ENCODE measurements at places on chromosomes 11 and 22. TPM values are rescaled to one million over a fixed set of nuclear protein-coding genes. Genes with fewer than 3 reads are reported as not detected.

DNA sequence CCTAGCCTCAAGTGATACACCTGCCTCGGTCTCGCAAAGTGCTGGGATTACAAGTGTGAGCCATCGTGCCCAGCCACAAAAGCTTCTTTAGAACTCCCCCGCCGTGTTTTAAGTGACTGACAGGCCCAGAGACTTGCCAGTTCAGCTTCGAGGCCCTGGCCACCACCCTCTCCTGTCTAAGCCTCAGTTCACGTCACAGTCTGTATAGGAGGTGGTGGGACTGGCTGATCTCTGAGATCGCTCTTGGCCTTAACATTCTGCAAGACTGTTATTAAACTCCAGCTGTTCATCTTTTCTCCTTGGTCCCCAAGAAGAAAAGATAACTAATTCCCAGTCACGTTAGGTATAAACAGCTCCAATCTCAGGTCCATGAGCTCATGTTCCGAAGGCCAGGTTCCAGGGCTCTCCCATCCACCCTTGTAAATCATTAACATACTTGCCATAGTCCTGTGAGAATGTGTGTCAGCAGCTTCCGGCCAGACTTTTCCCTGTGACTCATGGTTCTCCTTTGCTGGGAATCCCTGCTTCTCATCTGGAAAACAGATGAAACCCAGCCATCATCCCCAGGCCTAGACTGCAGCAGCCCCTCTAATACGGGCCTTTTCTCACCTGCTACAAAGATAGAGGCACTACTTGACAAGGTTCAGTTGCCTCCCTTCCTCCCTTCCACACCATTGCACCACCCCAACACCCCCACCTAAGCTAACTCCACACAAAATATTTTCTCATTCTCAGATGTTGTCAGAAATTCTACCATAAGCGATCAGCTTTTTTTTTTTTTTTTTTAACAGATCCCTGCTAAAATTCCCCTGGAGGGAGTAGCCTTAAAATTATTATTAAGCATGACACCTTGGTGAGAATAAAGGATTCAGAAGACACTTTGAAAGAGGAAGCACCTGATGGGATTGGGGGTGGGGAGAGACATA is 5.6 kb upstream of the KIAA0930 start:
- no peak for DNase-seq

- no peak for DNase-seq
Observed at GRCh38 chr11:68948935-68949334, 31.9 kb downstream of the MRGPRD start.

DNA sequence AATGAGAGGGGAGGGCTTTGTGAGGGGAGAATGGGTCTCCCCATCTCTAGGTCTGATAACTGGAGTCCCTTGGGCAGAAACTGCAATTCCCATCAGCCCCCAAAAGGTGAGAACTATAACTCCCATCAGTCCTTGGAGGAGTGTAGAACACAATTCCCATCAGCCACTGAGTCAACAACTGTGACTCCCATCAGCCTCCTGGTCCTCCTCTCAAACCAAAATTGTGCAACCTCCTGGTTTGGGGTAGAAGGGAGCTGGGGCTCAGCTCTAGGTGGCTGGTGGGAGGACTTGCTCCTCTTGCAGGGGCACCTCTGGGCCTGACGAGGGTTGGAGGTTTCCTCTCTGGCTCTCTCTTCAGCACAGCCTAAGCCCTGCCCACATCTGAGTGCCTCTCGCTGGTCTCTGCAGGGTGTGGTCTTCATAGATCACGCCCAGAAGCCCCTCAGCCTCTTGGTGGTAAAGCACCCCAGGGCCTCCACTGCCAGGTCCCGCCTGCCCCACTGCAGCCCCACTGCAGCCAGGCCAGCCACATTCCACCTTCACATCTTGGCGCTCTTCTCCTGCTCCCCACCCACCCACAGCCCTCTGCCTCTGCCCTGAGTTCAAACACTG is 18.5 kb downstream of the SLC22A12 start:
- no peak for DNase-seq

DNA sequence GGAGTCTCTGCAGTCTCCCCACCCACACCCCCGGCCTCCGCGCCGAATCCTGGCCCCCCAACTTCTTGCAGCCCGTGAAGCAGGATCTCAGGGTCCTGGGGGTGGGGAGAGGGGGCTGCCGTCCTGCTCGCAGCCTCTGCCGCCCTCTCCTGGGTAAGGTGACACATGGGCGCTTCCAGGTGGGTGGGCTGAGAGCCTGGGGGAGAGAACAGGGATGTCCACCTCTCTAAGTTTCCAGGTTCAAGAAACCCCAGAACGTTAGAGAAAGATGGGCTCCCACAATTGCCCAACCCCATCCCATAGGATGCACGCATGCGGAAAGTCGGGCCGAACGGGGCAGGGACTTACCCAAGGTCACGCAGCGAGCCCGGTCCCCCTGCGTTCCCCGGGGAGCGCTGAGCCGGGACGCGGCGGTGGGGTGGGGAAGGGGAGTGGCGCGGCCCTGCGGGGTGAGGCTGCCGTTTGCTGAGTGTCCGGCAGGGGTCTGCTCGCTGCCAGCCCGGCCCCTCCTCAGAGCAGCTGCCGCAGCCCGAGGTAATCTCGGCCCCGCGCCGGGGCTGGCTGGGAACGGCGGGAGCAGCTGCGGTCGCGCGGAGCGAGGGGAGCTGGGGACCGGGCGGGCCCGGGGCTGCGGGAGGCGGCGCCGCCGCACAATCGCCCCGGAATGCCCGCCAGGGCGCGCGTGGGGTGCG is 705 bp upstream of the CAPN1 start:
- peak; percentile 61 for DNase-seq

DNA sequence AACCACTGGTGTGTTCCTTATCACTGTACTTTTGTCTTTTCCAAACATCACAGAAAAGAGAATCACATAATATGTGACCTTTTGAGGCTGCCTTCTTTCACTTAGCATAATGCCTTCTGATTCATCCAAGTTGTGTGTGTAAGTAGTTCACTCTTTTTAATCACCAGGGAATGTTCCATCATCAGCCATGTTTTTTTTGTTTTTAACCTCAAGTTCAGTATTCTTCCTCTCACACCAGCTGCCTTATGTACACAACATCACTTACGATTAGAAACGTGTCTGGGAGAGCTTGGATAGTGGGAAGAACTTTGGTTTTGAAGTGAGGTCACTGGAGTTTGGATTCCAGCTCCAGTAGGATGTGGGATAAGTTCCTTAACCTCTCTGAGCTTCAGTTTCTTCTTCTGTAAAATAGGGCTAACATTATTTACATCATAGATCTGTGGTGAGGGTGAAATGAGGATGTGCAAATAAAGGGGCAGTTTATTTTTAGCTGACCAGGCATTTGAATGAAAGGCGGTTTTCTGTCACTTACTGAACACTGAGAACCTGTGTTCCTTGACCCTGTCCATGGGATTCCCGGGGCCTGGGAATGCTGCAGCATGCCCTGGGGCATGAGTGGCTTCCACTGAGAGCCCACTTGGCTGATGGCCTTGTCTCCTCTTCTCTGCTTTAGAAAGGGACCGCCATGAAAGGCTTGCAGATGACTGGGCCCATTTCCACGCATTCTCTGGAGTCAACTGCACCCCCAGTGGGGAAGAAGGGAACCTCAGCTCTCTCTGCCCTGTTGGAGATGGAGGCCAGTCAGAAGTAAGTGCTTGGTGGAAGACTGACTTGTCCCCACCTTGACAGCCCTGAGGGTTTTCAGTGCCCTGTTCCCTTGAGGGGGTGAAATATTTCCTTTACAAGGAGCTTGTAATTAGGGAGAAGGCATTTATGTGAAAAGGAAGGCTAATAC is 92.6 kb downstream of the DEPDC5 start:
- no peak for DNase-seq

DNA sequence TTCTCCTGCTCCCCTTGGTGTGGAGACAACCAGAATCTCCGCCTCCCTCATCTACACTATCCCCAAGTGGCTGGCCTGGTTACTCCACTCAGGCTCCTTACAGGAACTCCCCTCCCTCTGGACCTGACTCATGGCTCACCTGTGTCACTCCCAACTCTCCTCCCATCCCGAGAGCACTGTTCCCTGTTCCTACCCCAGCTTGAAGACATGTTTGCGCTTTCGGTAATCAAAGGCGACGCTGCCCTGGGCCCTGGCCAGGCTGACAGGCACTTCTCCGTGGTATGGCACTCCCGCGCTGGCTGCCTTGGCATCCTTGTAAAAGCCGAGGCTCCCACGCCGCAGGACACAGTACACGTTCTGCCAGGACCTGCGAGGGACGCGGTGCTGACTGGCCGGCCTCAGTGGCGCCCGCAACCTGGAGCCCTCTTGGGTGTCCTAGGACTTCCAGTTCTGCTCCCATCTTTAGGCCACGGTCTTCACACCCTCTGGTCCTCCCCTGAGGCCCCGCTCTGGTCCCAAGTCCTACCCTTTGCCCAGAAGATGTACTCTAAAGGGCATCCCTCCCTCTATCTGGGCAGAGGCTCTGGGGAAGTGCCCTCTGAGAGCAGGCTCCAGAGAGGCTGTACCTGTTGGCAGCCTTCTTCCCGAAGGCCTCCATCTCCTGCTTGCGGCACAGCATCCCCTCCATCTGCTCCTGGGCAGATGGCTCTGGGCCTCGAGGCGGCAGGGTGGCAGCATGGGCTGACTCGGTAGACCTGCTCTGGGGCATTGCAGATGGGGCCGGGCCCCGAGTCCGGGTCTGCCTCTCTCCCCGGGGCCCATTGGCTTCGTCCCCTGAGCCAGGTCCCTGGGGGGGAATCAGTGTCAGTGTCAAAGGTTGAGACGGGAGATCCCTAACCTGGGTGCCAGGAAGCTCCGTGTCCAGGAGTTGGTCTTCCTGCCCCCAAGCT is 9.4 kb upstream of the RBM4B start:
- no peak for DNase-seq

DNA sequence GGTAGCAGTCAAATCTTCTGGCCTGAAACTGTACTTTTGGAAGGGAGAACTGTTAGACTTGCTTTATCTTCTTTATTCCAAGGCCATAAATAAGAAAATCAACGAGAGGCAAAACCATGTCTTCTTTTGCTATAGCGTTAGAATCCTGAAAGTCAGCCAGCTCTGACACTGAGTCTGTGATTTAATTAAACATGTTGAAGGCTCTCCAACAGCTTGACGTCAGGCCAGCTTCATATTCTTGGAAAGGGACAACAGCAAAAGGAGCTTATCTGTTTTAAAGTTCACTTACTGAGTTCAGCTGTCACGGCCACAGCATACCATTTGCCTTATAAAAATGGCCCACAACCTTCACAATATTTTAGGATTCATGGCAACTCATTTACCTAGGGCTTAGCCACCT is 131.0 kb upstream of the LDLRAD3 start:
- DNase-seq: no peak

DNA sequence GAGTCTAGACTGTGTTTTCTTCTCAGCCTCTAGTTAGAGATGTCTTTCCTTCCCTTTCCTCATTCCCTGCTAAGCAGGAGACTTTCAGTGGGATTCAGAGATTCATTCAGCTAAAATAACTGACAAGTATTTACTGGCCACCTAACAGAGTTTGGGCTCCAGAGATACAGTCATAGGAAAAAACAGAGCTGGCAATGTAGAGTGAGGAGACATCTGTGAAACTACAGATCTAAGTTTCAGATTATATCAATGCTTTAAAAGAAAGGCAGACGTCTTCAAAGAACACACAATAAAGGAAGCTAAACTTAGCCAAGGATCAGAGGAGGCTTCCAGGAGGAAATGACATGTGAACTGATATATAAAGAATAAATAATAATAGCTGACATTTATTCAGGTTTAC is 355.6 kb upstream of the DDI1 start:
- no peak for DNase-seq

DNA sequence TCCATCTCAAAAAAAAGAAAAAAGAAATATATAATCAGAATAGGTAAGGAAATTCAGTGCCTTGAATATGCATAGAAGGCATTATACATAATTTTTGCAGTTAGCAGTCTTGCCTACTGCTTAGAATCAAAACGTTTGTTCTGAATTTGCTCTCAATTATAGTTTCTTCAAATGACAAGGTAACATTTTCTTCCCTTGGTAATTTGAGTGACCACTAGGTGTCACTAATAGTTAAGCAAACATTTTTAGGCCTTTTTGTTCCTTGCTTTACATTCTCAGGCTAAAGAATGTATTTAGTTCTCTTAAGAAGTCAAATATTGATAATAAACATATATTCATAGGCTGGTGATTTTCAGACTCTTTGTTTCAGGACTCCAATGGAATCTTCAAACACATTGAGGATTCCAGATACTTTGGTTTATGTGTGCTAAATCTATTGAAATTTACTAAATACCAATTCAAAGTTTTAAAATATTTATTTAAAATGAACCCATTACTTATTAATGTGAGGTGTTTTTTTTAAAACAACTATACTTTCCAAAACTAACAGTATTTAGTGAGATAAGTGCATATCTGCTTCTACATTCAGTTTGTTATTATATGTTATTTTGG is 55.0 kb upstream of the DEPDC7 start:
- no peak for DNase-seq

DNA sequence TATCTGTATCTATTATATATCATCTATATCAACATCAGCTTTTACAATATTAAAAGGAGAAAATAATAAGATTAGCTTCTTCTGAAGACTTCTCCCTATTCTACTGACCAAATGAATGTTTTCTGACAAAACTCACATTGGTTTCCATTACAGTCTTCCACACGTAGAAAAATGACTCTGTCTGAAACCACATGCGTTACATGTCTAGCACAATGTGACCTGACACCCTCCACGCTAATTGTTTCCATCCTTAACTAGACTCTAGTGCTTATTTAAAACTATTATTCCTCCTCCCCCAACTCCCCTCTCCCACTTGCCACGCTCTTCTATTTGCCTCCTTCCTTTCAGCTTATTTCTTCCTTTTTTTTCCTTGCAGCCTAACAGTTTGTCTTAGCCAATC is 172.1 kb downstream of the ADAMTS15 start:
- DNase-seq: no peak

DNA sequence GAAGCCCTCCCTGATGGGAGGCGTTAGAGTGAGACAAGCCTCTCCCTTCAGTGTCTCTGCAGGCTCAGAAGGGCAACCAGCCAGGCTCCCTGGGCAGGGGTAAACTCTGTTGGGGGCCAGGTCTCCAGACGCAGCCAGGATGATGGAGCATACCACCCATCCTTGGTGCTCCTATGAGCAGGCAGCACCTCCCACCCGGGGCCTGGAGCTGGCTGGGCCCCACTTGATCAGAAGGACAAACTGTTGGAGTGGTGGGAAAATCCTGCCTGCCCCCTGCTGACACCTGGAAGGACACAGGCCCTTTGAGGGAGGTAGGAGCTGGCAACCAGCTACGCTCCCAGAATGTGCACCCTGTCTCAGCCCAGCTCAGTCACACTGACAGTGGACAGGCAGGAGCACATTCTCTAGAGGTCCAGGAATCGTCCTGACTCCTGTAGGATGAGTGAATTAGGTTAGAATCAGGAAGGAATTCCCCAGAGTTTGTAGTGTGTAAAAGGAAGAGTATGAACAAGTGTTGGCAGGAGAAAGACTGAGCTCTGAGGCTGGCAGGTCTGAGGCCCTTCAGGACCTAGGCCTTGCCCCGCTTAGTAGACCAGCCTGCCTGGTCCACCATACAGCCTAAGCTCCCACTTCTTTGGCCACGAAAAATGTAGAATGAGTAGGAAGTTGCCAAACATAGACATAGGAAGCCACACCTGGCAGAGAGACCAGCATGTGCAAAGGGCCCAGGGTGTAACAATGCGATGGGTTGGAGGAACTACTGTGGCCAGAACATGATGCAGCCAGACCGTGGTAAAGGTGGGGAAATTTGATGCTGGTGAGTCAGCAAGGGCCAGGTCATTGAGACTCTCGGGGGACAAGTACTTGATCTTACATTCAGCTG is 19.1 kb downstream of the ARHGEF17 start:
- DNase-seq: no peak

GRCh38 chr22:44663256-44663999 is 38.6 kb upstream of the PRR5 start:
- DNase-seq: no peak

SVIP gene
- 28.8 TPM for total RNA-seq

TMPRSS13 gene
- total RNA-seq: 1.4 TPM

Measured in activated CD4-positive, alpha-beta T cell treated with anti-CD3 and anti-CD28 coated beads, Interleukin-2, amount 10 ng/mL, durations not matched to agents 7 days and 5 days (primary cell).